GM12878 (cell line): ENCODE measurements at places on chromosomes 6 and 20.

- H3K4me3 ChIP-seq, result no peak overlapping the region
- no peaks in the 10 kb centered on the region for H3K36me3 ChIP-seq
- DNase-seq, result no peak
- H3K27me3 ChIP-seq, result no peaks in the 10 kb centered on the region
- no peak overlapping the region for H3K27ac ChIP-seq
- no peaks in the 10 kb centered on the region for H3K4me1 ChIP-seq
These were observed 125.0 kb upstream of the TSHZ2 start for GRCh38 chr20:52847029-52847660.

DNA sequence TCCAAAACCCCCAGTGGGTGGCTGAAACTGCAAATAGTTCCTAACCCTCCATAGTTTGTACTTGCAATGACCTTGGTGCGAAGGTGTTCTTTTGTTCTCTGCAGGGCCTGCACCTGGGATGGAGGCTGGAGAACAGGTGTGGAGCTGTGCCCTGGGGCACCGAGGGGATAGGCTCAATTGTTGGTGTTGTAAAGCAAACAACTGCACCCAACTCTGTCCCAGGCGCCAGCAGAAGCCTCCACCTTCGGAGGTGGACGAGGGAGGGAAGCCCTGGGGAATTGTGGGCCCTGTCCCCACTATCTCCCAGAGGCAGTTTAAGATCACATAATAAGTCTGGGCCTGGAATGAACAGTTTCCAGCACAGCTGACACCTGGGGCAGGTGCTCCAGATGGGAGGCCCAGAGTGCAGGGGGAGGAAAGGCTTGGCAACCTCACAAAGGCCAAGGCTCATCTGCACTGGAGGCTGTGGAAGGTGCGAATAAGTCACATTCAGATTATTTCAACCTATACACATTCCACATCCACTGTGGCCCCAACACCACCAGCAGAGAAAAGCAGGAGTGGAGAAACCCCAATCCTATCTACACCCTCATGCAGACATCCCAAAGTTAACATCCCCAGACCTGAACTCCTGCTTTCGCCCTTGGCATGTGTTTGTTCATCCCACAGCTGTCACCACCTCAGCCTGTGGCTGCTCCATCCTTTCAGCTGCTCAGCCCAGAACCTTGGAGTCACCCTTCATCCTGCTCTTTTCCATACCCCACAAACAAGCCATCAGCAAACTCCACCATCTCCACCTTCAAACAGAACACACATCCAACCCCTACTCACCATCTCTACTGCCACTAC lies 12.3 kb upstream of the CBFA2T2 start:
- DNase-seq, result no peak
- H3K27me3 ChIP-seq, result no peaks in the 10 kb centered on the region
- H3K27ac ChIP-seq, result no peak overlapping the region
- no peaks in the 10 kb centered on the region for H3K4me1 ChIP-seq
- no peaks in the 10 kb centered on the region for H3K36me3 ChIP-seq
- no peak overlapping the region for H3K4me3 ChIP-seq

GRCh38 chr6:155366325-155366724 lies 52.0 kb upstream of the TFB1M start:
- no peaks in the 10 kb centered on the region for H3K36me3 ChIP-seq
- H3K4me1 ChIP-seq, result no peaks in the 10 kb centered on the region
- DNase-seq, result no peak
- no peak overlapping the region for H3K27ac ChIP-seq
- H3K27me3 ChIP-seq, result no peaks in the 10 kb centered on the region

DNA sequence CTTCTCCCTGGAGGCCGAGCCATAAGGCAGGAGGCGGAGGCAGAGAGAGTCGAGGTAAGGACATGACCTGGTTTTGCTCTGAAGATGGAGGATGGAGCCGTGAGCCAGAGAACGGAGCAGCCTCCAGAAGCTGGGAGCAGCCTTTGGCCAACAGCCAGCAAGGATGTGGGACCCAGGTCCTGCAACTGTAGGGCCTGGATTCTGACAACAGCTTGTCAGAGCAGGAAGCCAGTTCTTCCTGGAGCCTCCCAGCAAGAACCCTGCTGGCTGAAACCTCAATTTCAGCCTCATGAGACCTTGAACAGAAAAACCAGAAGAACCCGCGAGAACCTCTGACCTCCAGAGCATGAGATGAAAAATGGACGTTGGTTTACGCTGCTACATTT lies 13.4 kb upstream of the MRGBP start:
- H3K4me3 ChIP-seq, result no peak overlapping the region
- no peaks in the 10 kb centered on the region; the same call in 1 of the 2 replicates for H3K36me3 ChIP-seq
- H3K27ac ChIP-seq, result no peak overlapping the region
- H3K4me1 ChIP-seq, result no peaks in the 10 kb centered on the region
- DNase-seq, result no peak
